Ammon's horn (tissue), 1 donor: ENCODE measurements at places on chromosomes 5 and 9.

- DNase-seq = no peak
Measured at GRCh38 chr5:76467216-76467615, 64.1 kb downstream of the IQGAP2 start.

DNA sequence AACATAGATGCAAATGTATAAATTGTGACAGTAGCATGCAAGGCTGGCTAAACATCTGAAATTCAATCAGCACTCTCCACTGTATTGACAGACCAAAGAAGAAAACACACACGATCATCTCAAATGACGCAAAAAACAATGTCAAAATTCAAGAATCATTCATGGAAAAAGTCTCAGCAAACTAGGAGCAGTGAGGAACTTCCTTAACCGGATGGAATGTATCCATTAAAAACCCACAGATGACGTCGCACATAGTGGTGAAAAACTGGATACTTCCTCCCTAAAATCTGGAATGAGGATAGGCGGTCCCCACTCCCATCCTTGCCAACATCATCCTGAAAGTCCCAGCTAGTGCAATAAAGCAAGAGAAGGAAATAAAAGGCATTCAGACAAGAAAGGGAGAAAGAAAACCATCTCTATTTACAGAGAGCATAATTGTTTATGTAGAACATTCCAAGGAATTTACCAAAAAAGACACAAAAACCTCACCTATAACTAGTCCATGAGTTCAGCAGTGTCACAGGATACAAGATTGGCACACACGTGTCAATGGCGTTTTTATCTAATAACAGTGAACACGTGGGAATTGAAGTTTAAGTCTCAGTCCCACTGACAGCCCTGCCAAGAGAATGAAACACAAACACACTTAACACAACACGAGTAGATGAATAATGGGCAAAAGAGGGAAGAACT, 14.1 kb upstream of the CEP72 start:
- DNase-seq = no peak

DNA sequence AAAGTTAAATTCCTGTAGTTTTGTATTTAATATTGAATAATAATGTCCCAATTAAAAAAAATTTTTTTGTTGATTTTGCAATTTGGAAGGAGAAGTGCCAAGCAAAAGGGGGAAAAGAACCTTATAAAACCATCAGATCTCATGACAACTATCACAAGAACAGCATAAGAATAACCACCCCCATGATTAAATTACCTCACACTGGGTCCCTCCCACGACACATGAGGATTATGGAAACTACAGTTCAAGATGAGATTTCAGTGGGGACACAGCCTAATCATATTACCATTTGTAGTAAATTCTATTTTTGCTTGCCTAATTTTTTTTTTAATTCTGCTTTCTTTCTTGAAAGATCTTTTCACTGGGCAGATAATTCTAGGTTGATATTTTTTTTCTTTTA, 33.4 kb upstream of the FCHO2 start:
- no peak for DNase-seq

- DNase-seq = peak; percentile 73
Measured at GRCh38 chr9:13279284-13280141, at the start of gene MPDZ. Gene MPDZ, minus strand, starts transcription at chr9:13279692. Its CDS starts 29,377 bp downstream, at chr9:13250315.

DNA sequence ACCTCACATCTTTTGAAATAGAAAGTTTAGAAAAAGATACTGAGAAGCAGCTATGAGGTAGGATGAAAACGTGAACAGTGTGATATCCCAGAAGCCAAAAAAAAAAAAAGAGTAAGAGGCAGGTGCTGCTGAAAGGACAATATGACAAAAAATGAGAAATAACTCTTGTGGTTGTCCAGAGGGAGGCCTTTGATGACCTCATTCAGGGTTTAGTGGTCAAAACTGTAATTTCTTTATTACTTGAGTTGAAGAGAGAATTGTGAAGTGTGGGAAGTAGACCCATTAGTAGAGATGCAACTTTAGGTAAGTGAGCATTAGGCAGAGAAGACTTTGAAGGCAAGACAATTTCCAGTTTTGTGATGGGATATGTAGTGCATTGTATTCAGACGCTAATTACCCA, 1306.3 kb upstream of the ACO1 start:
- no peak for DNase-seq

DNA sequence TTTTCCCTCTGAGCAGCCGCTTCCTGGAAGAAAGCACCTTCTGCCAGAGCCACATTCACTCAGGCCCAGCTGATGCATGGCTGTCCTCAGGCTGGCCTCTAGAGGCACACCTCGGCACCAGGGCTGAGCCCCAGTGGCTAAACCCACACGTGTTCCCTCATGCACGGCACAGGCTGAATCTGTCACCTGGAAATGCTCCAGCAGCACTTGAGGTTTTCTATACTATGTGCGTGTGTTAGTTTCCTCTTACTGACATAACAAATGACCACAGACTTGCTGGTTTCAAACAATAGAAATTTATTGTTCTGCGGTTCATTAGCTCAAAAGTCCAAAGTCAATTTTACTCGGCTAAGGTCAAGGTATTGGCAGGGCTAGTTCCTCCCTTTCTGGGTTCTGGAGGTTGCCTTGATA, 141.4 kb downstream of the LRRC70 start:
- DNase-seq = no peak
